ENCODE measurements at places on chromosomes 2 and 18.
A peak's percentile ranks its signal among the peaks of the same experiment; 100 is the strongest.

DNA sequence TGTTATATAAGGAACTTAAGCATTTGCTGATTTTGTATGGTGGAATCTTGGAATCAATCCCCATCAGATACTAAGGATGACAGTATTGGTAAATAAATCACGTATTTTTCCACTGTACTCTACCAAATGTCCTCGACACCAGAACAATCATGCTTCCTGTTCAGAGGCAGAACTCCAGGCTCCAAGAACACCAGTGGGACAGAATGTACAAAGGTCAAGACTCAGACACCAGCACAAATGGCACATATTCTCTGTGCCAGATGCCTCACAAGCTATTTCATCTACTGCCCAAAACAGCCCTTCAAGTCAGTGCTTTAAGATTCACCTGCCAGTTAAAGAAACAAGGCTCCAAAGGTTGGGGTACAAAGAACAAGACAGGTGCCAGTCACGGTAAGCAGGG, 420.5 kb downstream of the STK39 start:
- no peak for DNase-seq

- DNase-seq, result no peak
These were observed 3.2 kb downstream of the INO80C start for GRCh38 chr18:35494251-35495220.

DNA sequence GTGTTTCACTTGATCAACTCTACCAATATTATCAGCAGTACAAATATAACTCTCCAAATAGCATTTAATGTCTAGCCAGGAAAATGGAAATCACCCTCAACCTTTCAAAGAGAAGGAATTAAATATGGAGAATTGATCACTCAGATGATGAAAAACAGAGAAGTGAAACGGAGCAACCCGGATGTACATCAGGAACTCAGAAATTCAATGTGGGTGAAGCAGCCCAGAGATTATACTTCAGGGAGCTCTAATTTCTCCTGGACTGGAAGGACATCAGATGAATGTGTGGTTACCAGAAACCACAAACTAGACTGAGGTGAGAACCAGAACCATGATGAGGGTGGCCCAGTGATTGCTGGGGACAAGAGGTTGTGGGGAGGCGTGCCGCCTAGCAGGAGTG, 35.5 kb upstream of the COBLL1 start:
- DNase-seq, result no peak

DNA sequence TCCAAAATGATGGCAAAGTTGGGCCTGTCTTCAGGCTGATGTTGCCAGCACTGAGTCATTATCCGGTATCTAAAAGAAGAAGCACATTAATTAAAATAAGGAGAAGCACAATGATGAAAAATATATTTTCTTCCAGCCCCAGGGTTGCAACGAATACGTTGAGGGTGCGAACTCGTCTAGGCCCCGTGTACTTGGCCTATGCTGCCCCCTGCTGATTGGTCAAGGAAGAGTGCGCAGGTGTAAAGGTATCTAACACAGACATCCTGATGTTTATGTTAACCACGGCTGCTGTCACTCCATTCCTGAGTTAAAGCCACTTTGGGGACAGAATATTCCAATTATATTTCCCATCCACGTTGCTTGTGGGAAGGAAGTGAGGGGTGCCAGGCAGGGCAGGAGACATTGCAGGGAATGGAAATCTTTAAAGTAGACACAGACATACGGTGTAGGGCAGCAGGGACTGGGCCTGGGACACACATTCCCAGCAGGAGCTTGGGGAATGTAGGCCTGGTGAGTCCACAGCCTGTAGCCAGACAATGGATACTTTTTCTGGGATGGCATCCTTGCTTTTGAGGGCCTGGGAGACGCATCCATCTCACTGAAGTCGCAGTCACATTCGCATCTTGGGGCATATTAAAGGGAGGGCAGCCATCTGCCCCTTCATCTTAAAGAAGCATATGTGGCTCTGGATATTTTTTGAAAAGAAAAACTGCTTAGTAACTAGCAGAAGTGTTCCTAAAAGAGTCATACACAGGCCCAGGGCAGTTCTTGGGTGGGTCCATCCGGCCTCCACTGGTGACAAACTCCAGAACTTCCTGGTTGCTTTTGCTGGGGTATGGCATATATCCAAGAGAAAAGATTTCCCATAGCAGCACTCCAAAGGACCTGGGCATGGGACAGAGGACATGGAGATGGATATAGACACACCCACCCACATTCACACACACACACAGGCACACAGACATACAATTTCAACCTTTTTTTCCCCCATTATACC, 81.9 kb downstream of the CLIP4 start:
- peak; percentile 85 for DNase-seq

GRCh38 chr2:185255566-185255965, 483.0 kb upstream of the FSIP2 start:
- no peak for DNase-seq

DNA sequence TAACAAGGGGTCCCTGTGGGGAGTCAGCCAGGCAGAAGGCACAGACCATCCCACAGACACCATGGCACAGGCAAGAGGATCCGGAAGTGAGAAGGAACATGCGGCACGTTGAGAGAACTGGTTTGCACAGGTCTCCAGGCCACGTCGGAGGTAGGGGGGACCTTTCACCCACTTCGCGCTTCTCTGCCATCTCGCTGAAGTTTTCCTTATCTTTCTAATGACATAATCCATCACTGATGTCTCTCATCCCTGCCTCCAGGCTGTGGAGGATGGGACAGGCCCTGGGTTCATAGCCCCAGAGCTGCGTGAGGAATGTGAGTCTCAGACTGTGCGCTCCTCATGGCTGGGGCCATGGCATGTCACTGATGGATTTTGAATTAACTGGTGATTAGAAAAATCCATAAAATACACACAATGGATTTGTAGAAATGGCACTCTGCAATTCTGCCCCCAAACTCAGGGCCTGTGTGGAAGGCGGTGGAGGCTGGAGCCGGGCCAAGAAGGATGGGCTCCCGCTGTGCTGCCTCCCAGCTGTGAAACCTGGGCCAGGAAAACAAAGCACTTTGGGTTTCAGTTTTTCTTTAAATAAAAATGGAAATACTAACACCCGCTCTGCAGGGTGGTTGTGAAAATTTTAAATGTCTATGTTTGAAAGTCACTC, 113.3 kb upstream of the ALKAL2 start:
- no peak for DNase-seq

DNA sequence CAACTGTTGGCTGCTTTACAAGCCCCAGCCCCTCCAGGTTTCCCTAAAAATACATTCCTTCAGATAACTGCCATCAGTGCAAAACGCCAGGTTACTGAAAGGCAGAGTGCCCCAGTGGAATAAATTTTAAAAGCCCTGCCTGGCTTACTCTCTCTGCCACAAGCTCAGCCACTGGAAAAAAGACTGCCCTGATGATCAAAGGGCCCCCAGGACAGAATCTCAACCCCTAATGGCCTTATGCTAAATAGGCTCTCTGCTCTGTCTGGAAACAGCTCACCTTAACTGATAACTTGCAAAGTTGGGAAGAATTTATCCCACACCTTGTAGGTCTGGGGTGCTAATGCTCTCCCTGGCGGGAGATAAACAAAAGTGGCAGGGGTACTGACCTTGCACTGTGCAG, 33.9 kb downstream of the CFAP53 start:
- DNase-seq, result no peak

DNA sequence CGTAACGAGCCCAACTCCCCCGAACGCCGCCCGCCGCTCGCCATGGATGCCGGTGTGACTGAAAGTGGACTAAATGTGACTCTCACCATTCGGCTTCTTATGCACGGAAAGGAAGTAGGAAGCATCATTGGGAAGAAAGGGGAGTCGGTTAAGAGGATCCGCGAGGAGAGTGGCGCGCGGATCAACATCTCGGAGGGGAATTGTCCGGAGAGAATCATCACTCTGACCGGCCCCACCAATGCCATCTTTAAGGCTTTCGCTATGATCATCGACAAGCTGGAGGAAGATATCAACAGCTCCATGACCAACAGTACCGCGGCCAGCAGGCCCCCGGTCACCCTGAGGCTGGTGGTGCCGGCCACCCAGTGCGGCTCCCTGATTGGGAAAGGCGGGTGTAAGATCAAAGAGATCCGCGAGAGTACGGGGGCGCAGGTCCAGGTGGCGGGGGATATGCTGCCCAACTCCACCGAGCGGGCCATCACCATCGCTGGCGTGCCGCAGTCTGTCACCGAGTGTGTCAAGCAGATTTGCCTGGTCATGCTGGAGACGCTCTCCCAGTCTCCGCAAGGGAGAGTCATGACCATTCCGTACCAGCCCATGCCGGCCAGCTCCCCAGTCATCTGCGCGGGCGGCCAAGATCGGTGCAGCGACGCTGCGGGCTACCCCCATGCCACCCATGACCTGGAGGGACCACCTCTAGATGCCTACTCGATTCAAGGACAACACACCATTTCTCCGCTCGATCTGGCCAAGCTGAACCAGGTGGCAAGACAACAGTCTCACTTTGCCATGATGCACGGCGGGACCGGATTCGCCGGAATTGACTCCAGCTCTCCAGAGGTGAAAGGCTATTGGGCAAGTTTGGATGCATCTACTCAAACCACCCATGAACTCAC, 673 bp downstream of the PCBP1 start:
- DNase-seq, result peak; percentile 60

GRCh38 chr2:14587119-14587518, 45.4 kb upstream of the LRATD1 start:
- DNase-seq, result no peak

DNA sequence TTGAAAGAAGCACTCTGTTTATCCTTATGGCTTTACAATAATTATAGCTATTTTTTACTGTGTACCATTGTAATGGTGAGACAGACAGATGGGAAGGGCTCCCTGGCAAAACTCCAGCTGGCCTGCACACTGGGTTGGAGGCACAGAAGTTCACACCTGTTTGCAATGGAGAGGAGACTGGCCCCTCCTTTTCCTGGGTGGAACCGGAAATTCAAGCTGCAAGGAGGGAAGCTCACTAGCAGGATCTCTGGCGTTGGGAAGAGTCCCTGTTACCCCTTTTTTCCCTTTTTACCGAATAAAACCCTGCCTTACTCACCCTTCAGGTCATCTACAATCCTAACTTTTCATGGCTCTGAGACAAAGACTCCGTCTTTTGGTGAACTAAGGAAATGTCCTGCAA, 100.3 kb upstream of the TFPI start:
- DNase-seq, result no peak

DNA sequence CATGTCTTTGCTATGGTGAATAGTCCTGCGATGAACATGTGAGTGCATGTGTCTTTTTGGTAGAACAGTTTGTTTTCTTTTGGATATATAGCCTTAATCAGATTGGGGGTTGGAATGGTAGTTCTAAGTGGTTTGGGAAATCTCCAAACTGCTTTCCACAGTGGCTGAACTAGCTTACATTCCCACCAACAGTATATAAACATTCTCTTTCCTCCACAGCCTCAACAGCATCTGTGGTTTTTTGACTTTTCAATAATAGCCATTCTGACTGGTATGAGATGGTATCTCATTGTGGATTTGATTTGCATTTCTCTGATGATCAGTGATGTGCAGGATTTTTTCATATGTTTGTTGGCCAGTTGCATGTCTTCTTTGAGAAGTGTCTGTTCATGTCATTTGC, 112.2 kb upstream of the SESTD1 start:
- no peak for DNase-seq

GRCh38 chr2:30716123-30716900, 90.9 kb downstream of the CAPN13 start:
- no peak for DNase-seq

GRCh38 chr2:237092920-237093781, 7.5 kb downstream of the COPS8 start:
- DNase-seq, result no peak

- no peak for DNase-seq
These were observed 49.4 kb downstream of the NBAS start for GRCh38 chr2:15511686-15512085.

DNA sequence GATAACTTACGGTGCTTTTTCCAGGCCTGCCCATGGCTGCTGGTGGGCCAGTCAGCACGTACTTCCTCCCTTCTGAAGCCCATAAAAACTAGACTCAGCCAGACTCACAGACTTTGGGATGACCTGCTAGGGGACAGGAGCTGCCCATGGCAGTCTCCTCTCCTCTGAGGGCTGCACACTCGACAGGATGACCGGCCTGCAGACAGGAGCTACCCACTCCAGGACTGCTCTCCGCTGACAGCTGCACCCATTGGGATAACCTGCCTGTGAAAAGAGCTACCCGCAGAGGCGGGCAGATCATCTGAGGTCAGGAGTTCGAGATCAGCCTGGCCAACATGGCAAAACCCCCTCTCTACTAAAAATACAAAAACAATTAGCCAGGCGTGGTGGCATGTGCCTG, 75.4 kb downstream of the EPB41L3 start:
- no peak for DNase-seq

- DNase-seq, result no peak
These were observed 49.4 kb downstream of the NCKAP5 start for GRCh38 chr2:133518700-133519344.

DNA sequence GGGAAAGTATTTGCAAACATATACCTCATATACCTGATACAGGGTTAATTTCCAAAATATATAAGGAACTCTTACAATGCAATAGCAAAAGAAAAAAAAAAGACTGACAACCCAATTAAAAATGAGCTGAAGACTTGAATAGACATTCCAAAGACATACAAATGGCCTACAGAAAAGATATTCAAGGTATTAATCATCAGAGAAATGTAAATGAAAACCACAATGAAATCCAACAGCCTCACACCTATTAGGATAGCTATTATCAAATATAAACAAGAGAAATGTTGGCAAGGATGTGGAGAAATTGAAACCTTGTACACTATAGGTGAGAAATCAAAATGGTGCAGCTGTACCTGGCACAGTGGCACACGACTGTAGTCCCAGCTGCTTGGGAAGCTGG, 25.7 kb downstream of the NR4A2 start:
- no peak for DNase-seq

GRCh38 chr2:185640588-185640987, 98.0 kb upstream of the FSIP2 start:
- no peak for DNase-seq

GRCh38 chr2:175111200-175111657, 56.8 kb downstream of the ATF2 start:
- no peak for DNase-seq

DNA sequence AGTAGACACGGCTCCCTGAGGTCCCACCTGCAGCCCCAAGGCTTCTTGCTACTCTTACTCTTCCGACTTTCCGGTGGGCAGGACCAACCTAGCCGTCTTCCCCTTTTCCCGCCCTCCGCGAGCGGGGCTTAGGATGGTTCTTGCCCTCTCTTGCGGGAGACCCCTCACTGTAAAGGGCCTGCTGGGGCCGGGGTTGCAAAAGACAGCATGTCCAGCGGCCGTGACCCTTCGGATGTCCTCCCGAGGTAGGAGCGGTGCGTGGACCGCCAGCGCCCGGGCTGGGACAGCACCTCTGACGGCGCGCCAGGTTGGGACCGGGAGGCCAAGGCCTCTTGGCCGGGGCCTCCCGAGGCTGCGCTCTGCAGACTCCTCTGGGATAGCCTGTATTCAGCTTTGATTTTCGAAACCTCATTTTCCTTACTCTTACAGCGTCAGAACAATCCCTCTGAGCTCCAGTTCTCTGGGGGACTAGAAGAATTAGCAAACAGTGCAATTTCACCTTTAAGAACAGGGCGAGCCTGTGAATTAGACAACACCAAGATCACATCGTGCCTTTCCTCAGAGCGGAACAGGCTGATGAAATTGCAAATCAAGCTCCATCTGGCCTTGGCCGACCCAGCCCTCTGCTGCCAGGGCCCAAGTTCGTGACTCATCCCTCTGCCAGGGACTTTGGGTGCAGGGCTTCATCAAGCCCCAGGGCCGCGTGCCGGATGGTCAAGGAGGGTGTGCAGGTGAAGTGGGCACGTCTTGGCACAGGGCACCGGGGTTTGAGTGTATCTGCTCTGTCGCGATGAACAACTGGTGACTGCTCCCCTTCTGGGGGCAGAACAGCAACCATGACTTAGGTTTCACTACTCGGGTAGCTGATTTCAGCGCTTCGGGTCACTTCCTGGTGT, 777 bp downstream of the MOCOS start:
- no peak for DNase-seq

Measured in activated CD4-positive, alpha-beta T cell treated with anti-CD3 and anti-CD28 coated beads, Interleukin-2, amount 50 U/mL, for 48 hours (primary cell).